Adrenal gland (tissue), 19 donors: ENCODE measurements at places on chromosomes 7 and 10. TPM values are rescaled to one million over a fixed set of nuclear protein-coding genes. Genes with fewer than 3 reads are reported as not detected.

Gene UNCX
- not detected for total RNA-seq

DNA sequence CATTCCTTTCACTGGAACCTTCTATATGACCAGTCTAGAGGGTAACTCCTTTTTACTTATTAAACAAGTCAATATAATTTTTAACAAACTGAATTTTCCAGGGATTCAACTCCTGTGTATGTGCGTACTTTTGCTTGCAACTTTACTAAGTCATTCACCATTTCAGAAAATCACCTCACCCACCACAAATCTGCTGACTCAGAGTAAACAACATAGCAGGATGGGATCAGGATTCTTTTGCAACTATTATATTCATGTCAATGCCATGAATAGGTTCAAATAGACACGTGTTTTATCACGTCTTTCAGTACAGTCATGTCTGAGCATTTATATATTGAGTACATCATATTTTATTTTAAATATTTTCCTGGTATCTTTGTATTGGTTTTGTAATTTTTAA is 14.5 kb downstream of the CTTNBP2 start:
- no peak overlapping the region for H3K27ac ChIP-seq
- H3K36me3 ChIP-seq, result no peaks in the 10 kb centered on the region
- no peak for DNase-seq
- H3K4me1 ChIP-seq, result no peaks in the 10 kb centered on the region
- no peaks in the 10 kb centered on the region for H3K27me3 ChIP-seq

Gene MRLN
- not detected for total RNA-seq

Gene ITIH5
- total RNA-seq, result 6.2 TPM

DNA sequence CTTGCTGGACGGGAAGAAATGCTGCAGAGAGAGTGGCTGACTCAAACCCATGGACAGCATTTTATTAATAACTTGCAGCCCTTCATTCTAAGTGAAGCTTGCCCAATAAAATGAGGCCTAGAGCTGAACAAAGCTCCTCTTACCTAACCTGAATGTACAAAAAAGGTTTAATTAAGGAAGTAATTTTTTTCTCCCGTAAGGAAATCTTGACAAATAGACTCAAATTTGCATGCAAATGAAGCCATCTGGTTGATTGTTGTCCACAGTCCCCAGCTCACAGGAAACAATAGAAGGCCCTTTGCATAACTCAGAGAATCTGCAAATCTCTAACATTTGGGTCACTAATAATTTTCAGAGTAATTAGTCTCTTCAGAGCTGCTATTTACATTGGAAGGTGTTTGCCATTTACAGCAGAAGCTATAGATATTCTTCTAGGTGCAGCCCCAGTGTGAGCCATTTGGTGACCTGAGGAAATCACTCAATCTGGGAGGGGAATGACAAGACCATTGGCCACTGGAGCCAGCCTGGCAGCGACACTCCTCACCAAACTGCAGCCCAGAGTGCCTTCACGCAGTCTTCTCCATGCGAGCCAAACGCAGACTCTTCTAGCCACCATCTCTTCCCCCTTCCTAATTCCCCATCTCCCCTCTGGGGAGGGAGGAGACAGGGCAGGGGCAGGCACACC is 483.0 kb upstream of the C7orf33 start:
- no peak overlapping the region for H3K27ac ChIP-seq
- H3K4me1 ChIP-seq, result no peaks in the 10 kb centered on the region
- no peak for DNase-seq
- H3K4me3 ChIP-seq, result no peak overlapping the region
- no peaks in the 10 kb centered on the region for H3K36me3 ChIP-seq
- no peaks in the 10 kb centered on the region for H3K27me3 ChIP-seq

- H3K4me1 ChIP-seq, result peaks cover 8% of the 10 kb centered on the region
- H3K36me3 ChIP-seq, result no peaks in the 10 kb centered on the region
- no peaks in the 10 kb centered on the region for H3K27me3 ChIP-seq
- peak; percentile 40 for DNase-seq
- no peak overlapping the region for H3K4me3 ChIP-seq
These were observed 43.8 kb downstream of the OGDH start for GRCh38 chr7:44650242-44650641.
